Airway epithelial cell (primary cell): ENCODE measurements at places on chromosomes 4 and X. TPM values are rescaled to one million over a fixed set of nuclear protein-coding genes. Genes with fewer than 3 reads are reported as not detected.

MAGIX gene
- total RNA-seq: 1.7 and 4.5 TPM in 2 replicates

PDZD11 gene
- 52.3 and 58.8 TPM in 2 replicates for total RNA-seq

SRPX2 gene
- 30.5 and 31.4 TPM in 2 replicates for total RNA-seq

RNF150 gene
- total RNA-seq: 0.37 and 0.63 TPM in 2 replicates

MAML3 gene
- total RNA-seq: 1.9 and 3.2 TPM in 2 replicates

MAGEA2B gene
- not detected in 2 replicates for total RNA-seq

IGSF1 gene
- 0.07 TPM in 1 of 2 replicates, not detected in the other for total RNA-seq

CENPVL3 gene
- not detected in 2 replicates for total RNA-seq

TNIP3 gene
- total RNA-seq: not detected in 2 replicates

WWC2 gene
- total RNA-seq: 10.6 and 11.8 TPM in 2 replicates

SYNPO2 gene
- total RNA-seq: 0.09 and 0.42 TPM in 2 replicates

COX18 gene
- total RNA-seq: 23.8 and 24.3 TPM in 2 replicates

ZNF711 gene
- total RNA-seq: 0.88 and 0.92 TPM in 2 replicates

AP1S2 gene
- total RNA-seq: 6.3 and 12.9 TPM in 2 replicates

NPFFR2 gene
- 0.14 TPM in 1 of 2 replicates, not detected in the other for total RNA-seq

SGMS2 gene
- total RNA-seq: 86.9 and 101 TPM in 2 replicates

BEX1 gene
- total RNA-seq: 1.9 TPM in 1 of 2 replicates, not detected in the other

PLP1 gene
- total RNA-seq: not detected in 2 replicates

P2RY4 gene
- 0.21 TPM in 1 of 2 replicates, not detected in the other for total RNA-seq

LRAT gene
- 1.3 and 1.4 TPM in 2 replicates for total RNA-seq
